Right atrium auricular region (tissue), 2 donors: ENCODE measurements at places on chromosomes 16 and 17. TPM values are rescaled to one million over a fixed set of nuclear protein-coding genes. Genes with fewer than 3 reads are reported as not detected.

DNA sequence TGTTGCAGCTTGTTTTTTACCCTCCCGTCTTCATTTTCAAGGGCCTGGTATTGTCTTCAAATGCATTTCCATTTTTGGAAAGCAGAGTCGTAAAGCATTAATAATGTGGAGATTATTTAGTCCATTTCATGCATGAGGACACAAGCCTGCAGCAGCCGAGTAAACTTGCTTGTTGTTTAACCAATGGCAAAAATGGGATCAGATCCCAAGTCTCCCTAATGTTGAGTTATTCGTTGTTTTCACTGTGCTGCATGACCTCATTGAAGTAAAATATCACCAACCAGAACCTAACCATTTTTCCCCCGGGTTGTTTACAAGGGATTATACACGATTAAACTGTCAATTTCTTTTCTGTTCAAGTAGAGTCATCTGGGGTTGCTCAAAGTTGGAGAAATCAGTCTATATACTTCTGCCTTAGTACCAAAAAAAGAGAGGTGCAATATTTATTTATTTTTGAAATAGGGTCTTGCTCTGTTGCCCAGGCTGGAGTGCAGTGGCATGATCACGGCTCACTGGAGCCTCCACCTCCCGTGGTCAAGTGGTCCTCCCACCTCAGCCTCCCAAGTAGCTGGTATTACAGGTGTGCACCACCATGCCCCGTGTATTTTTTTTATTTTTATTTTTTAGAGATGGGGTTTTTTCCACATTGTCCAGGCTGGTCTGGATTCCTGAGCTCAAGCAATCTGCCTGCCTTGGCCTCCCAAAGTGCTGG, 12.4 kb downstream of the AMZ2 start:
- no peak for DNase-seq

- no peak for DNase-seq
Observed at GRCh38 chr16:88045820-88046303, 94.6 kb downstream of the BANP start.

- DNase-seq: no peak
Observed at GRCh38 chr16:20410121-20410723, 888 bp downstream of the ACSM5 start.

GRCh38 chr17:22443061-22443460, 750.7 kb downstream of the KCNJ18 start:
- no peak for DNase-seq

- peak; percentile 55 for DNase-seq
Observed at GRCh38 chr17:77353684-77354419, 213.1 kb downstream of the SEC14L1 start.

DNA sequence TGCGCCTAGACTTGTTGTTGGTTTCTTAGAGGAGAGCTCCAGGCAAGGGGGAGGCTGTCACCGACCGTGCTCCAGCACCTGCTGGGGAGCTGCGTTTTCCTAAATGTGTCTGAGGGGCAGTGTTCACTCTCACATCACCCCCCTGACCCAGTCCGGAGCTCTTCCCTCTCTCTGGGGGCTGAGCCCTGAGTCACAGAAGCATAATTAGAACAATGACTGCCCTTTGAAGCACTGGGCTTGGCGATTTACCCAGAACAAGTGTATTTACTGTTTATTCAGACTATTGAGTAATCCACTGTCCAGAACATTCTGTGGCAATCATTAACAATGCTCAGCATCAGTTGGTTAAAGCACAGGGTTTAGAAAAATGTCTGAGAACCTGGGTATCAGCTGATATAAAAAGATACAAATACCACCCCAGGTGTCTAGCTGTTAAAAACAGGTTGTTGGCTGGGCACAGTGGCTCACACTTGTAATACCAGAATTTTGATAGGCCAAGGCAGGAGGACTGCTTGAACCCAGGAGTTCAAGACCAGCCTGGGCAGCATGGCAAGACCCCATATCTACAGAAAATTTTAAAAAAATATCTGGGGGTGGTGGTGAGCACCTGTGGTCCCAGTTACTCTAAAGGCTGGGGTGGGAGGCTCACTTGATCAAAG, 8.1 kb downstream of the CES4A start:
- peak; percentile 87 for DNase-seq

GRCh38 chr16:46765050-46765449, 16.9 kb upstream of the MYLK3 start:
- DNase-seq: no peak

GRCh38 chr17:62388856-62389255, 8.5 kb downstream of the EFCAB3 start:
- no peak for DNase-seq

- no peak for DNase-seq
Observed at GRCh38 chr17:72594248-72594647, 473.4 kb downstream of the SOX9 start.

GRCh38 chr17:66834919-66835454, at the start of gene CACNG5:
Gene CACNG5 (plus strand): TSS chr17:66835117. CDS start chr17:66877333, 42,216 bp downstream.
- DNase-seq: no peak

DNA sequence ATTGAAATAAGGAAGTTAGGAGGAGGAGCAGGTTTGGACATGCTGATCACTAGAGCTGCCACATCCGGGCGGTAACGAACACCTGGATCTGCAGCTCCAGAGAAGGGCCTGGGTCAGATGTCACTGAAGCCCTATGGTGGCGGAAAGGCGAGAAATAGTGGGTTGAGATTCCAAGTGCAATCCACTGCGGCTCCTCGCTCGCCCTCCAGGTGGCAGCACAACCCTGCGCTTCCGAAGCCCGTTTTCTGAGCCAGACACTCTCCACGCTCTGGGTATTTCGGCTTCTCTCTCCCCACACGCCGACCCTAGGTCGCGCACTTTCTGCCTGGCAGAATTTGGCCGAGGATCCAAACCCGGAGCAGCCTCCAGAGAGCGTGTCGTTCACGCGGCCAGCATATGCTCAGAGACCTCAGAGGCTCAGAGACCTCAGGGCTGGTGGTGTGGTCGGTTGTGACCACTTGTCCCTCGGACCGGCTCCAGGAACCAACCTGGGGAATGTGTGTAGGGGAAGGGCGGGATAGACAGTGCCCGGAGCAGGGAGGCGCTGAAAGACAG, 922 bp upstream of the SLC2A4 start:
- DNase-seq: peak; percentile 87

DNA sequence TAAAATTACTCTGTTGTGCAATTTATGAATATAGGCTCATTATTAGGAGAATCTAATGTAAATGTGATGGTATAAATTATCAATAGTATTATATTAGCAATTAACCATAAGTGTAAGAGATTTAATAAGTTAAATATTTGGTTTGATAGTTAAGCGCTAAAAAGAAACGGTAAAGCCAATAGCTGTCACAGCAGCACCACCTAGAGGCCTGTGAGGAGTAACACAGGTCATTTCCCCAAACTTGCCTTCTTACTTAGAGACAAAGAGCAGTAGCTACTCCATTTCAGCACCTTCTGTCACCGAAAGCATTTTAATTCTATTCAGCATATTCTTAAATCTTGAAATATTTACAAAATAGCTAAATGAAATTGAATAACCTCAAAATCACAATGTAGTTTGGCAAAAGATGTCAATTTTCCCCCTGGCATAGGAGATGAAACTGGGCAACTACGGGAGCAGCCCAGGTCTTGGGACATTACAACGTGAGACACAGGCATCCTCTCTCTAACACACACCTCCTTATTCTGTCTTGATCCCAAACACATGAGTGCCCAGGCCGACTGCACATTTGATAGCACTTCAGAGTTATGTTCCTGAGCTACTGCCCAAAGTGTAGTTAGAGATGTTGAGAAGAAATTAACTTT, 14.3 kb upstream of the DYNLRB2 start:
- no peak for DNase-seq

DNA sequence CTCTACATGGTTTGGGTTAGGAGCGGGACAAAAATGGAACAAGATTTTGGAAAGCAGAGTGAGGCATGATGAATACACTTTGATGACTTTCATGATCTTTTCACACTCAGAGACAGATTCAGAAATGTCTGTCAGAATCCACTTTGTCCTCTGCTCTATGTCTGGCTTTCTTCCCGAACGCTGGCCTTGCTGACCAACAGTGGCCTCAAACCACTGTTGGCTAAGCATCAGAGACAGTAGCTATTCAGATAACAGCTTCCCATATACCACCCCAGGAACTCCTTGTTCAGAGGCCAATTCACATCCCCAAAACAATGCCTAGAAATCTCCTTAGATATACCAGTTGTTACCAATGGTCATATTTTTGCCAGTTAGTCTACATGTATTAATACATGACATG, 40.9 kb downstream of the FBXL20 start:
- no peak for DNase-seq

GRCh38 chr17:76326306-76326705, 18.2 kb upstream of the QRICH2 start:
- no peak for DNase-seq

DNA sequence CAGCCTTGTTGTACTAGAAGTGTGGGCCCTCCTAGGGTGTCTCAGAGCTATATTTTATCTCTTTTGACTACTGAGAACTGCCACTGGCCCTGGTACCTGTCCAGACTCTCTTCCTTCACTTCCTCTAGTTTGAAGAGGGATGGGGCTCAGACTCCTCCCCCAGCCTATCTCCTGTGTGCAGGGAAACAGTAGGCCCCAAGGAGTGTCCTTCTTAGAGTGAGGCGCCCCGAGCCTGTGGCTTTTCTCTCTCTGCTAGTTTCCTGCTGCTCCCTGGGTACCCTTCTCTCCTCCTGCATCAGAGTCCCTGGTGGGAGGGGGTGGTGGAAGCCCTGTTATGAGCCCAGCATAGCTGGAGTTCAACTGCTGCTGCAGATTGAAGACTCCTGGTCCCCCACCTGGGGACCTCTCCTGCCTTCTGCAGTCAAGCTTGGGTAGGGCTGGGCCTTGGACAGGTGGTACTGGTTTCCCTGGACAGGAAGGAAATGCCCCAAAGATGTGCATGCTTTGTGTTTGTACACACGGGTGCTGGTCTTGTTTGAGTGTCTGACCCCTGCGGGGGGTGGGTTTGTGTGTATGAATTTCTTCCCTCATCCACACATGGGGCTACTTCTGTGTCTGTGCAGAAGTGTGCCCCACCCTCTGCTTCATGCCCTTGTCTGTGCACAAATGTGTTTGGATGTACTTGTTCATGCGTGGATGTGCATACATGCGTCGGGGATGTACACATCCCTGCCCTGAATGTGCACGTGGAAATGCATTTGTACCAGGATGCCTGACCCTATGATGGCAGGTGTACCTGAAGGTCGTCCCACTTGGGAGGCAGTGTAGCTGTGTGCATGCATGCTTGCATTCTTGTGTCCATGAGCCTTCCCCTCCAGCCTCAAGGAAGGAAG, 6.9 kb downstream of the RARA start:
- DNase-seq: no peak

The NHLRC4 gene
- 0.74 TPM for total RNA-seq

The CFAP119 gene
- total RNA-seq: 0.37 TPM

The KRT36 gene
- total RNA-seq: not detected
